ENCODE measurements at places on chromosomes 11 and 22.

DNA sequence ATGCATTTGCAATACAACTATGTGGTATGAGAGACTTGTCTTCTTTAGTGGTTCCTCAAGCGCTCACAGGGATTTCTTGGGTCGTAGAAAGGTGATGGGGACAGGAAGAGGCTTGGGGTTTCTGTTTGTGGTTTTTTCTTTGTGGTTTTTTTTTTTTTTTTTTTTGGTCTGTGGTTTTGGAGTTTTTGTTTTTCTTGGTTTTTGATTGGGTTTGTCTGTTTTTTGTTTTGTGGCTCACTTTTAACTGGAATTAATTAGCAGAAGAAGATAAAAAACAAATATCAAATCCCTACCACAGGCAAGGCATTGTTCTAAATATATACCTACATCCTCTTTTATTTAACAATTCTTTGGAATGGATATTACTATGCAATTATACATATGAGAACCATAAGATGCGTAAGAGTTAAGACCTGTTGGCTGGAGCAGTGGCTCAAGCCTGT lies 5.5 kb downstream of the TTC28 start:
- no peak for DNase-seq

DNA sequence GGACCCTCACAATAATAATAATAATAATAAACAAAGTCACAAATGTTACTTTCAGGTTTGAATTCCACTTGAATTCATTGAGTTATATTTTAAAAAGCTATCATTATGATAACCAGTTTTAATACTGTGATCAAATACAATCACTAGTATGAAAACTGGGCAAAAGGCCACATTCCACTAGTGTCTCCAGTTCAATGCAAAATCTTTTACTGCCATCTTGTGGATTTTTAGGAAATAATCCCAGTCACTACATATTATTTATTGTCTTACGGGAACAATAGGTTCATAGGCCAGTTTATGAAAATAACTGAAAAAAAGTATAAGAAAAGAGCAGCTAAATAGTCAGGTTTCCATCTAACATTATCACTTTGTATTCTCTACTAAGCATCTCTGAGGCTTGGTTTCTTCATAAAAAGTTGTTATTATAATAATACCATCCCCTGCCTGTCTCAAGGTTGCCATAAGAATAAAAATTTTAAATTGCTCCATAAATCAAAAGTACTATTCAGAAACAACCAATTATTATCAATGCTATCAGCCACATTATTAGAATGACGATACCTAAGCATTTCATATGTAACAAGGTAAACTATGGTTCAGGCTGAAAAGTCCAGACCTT lies 533.9 kb upstream of the CCDC90B start:
- peak; percentile 72 for DNase-seq

DNA sequence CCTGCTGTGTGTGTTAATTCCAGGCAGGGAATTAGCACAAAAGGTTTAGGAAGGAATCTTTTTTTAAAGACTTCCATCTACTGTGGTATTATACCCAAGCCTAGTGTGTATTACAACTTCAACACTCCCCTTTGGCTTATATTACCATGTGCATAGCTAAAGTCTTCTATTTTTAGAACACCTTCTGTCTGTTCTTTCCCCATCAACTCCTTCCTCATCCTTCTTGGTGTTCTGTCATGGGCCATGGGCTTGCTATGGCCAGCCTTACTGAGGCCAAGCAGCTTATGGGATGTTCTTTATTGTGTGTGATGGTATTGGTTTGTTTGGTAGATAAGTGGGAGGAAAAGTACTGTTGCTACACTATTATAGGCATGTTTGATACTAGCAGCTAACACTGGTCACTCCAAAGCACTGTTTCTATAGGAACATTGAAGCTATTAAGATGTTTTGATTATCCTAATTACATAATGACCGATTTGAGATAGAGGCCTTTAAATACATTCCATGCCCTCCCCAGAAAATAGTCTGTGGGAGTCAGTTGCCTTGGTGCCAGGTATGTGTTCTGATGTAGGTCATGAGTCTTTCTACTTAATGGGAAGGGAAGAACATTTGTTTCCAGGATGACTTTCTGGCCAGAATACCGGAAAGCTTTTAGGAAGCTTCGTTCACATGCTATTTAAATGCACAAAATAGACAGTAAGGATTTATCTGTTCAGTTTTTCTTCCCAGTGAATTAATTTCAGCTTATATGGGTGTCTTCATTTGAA lies 16.5 kb downstream of the MCAM start:
- DNase-seq, result no peak

DNA sequence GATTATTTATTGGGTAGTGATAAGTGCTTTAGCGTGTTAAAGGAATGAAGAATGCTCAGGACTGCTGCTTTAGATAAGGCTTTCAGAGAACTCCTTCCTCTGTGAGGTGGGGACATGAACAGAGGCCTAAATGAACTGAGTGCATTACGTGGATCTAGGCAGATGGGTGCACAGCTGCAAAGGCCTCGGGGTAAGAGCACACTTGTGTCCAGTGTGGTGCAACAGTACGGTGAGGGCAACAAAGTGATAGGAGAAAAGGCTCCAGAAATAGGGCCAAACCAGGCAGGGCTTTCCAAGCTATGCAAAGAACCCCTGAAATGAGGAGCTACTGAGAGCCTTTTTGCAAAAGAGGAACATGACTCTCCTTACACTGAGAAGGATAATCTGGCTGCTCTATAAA lies 45.3 kb upstream of the ARHGAP32 start:
- DNase-seq, result no peak

- DNase-seq, result no peak
Measured at GRCh38 chr11:120147094-120147949, 9.4 kb upstream of the TRIM29 start.

- no peak for DNase-seq
Measured at GRCh38 chr11:5473921-5474320, 14.6 kb upstream of the OR52D1 start.

DNA sequence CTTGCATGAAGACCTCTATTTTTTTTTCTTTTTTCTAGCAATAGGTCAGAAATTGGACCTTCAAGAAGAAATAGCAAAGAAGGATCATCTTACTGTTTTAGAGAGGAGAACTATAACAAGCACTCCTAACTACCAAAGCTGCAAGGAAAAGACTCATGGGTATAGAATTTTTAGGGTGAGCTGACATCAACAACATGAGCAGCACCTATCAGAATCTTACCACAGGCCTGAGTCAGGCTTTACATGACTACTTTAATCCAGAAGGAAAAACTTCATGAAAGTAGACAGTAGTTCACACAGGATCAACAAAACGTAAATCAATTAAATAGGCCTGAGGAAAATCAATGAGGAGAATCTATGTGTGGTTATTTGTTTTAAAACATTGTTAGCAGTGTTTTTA lies 130.5 kb downstream of the FAM76B start:
- no peak for DNase-seq

- DNase-seq, result no peak
Measured at GRCh38 chr11:1739576-1739975, 10.8 kb downstream of the IFITM10 start.

GRCh38 chr11:67651976-67652781 lies 1.6 kb upstream of the ACY3 start:
- DNase-seq, result no peak

- no peak for DNase-seq
Measured at GRCh38 chr11:2267306-2267850, 3.0 kb downstream of the ASCL2 start.

DNA sequence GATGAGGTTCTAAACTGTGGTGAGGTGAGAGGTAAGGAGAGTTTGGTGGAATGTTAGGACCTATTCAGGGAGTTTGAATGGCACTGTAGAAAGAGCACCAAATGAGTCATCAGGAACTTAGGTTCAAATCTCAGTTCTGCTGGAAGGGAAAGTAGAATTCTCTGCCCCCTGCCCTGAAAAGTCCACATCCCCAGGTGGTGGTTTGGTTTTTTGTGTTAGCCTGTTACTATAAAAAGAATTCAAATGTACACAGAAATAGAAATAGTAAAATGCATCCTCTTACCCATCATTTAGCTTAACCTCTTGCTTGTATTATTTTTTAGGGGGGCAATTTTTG lies 20.2 kb downstream of the PPFIBP2 start:
- no peak for DNase-seq

DNA sequence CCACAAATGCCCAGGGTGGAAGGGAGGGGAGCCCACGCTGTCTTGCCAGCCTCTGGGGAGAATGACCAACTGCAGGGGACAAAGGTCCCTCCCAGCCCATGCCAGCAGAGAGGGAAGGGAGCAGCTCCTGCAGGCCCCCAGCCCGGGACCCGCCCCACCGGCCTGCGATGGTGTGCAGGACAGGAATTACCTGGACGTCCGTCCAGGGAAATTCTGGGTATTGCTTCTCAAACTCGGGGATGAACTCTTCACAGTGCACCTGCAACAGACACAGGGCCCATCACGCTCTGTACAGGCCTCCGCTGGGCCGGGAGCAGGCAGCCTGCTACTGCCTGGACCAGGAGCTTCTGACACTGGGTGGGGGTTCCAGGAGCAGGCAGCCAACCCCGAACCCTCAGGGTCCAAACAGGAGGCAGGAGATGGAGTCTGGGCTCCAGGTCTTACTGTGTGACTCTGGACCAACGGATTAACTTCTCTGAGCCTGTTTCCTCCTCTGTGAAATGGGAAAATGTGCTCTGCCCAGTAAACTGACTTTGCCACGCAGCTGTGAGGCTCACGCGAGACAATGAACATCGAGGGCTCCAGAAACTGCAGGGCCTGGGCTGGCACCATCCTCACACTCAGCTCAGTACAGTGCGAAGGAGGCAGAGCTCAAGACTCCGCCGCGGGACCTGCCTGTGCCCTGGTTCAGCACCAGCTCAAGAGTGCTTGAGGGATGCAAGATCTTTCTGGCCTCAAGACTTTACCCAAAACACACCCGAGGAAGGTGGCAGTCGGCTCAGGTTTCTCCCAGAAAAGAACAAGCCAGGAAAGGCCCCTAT lies 17.4 kb downstream of the TTLL12 start:
- no peak for DNase-seq

DNA sequence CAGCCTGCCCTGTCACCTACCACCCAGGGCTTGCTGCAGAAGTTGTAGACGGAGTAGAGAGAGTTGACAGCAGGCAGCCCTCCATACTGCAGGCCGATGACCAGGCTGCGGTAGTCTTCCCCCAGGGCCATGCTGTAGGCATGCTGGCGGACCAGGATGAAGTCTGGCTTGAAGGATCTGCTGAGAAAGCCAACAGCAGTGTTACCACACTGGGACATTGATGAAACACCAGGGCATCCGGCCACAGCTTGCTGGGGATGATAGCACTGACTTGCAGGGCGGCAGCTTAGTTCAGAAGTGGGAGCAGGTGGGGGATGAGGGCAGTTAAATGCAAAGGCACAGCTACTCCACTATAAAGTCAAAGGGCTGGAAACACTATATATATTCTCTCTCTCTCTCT lies 67.4 kb downstream of the TIMP3 start:
- DNase-seq, result no peak

DNA sequence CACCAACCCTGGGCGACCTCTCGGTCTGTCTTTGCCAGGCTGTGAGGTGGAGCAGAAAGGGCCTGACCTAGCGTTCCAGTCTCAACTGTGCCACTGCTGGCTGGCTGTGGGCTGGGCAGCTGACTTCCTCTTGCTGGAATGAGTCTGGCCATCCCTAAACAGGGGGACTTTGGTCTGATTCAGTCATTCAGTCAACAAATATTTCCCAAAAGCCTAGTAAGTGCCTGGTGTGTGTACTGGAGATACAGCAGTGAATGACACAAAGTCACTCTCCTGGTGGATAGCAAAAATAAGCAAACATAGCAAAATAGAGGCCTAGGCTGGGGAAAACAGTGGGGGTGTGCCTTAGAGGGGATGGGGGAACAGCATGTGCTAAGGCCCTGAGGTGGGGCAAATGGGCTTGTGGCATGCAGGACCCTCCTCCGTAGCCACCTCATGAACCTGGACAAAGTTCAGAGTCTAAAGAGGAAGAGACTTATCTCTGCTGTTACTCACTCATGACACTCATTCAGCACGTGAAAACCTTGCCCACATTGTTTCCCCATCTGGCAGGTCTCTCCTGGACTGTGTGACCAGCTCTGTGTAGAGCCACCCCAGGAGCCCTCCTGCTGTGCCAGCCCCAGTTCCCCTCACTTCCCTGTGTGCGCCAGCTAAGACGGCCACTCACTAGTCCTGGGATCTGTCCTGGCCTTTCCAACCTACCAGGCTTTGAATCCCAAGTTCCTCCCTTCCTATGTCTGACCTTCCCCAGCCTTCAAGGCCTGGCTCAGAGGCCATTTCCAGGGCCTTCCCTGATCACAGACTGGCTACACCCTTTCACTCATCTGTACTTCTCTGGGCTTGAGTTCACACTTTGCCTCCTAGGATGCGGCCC lies 4.7 kb downstream of the GUCD1 start:
- DNase-seq, result no peak

DNA sequence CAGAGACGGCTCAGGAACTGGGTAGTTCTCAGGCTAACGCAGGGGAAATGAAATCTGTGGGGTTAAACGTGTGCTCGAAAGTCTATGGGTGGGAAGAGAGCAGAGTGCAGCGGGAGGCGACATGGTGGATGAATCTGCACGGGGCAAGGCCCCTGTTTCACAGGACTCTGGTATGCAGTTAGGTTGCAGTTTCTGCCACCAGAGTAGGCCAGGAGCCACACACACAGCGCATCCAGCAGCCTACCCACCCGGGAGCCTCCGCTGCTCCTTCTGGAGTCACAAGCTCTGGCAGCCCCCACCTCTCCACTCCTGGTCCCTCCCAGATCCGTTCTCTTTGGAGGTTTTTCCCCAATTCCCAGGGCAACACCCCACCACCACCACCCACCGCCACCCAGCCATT lies 27.0 kb downstream of the SPATA19 start:
- no peak for DNase-seq

GRCh38 chr11:19597876-19598275 lies 114.8 kb upstream of the NAV2 start:
- DNase-seq, result no peak

- DNase-seq, result no peak
Measured at GRCh38 chr11:128931668-128932067, 11.0 kb downstream of the TP53AIP1 start.

DNA sequence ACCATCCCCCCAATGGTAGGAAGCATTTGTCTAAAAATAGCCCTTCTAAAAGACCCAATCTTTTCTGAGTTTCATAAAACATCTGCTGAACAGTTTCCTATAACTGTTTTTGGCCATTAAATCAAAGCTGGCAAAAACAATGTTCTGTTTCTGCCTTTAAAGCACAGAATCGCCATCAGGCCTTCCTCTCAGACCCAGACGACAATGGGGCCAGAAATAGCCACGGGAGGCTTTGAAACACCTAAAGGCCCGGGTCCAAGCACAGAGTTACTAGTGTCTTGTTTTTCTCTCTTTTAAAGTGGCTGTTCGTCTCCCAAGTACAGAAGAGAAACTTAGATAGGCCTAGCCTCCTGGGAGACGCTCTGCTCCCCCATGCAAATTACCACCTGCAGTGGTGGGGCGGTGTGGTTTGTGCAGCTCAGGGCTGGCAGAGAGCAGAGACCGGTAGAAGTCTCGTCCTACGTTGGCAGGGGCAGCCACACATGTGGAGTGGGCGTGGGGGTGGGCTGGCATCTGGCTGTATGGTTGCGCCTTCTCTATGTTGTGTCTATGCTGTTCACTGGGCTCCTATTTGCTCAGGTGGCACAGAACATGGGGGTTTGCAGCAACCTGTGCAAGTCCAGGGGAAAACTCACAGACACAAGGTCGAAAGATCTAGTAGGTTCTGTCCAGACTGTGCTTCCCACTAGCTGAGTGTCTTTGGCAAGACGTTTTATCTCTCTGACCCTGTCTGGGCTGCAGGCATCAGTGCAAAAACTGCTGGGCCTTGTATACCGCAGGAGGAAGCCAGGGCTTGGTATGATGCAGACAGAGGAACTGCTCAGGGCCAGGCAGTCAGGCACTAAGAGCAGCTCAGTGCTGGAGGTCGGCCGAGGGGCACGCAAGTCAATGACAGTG lies 23.6 kb upstream of the ETS1 start:
- DNase-seq, result peak; percentile 56
